Heart right ventricle (tissue), 16 donors: ENCODE measurements at places on chromosomes 1 and 21.

GRCh38 chr21:42234464-42235241 is 15.7 kb downstream of the ABCG1 start:
- peak; percentile 66 for DNase-seq

- DNase-seq: no peak
Measured at GRCh38 chr21:17492415-17493168, 20.3 kb upstream of the CXADR start.

DNA sequence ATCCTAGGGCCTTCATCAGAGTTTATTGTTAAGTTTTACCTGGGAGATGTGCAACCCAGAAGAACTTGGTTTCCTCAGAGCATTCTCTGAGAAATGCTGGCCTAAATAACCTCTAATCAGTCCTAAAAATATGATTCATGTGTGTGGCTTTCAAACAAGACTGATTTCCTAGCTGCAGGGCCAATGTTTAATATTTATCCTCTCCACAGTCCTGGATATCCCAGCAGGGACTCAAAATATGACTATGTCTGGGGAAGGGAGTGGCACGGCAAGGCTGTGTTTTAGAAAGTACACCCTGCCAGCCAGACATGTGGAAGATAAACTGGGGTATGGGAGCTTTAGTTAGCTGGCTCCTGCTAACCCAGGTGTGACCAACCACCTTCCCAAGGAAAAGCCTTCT is 26.3 kb downstream of the PLPP3 start:
- DNase-seq: no peak

DNA sequence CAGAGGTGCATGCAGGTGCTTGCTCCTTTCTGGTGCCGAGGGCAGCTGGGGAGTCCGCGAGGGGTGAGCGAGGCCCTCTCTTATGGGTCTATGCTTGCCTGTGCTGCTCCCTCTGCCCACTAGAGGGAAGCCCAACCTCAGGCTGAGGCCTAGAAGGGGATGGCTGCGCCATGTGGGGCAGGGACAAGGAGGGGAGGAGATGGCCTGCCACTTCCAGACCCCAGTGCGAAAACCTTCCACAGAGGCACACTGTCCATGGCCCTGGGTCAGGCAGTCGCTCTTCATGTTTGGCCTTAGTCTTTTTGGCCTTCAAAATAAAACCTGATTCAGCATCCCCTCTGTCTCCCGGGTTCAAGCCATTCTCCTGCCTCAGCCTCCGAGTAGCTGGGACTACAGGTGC is 14.0 kb downstream of the RHBG start:
- peak; percentile 51 for DNase-seq

DNA sequence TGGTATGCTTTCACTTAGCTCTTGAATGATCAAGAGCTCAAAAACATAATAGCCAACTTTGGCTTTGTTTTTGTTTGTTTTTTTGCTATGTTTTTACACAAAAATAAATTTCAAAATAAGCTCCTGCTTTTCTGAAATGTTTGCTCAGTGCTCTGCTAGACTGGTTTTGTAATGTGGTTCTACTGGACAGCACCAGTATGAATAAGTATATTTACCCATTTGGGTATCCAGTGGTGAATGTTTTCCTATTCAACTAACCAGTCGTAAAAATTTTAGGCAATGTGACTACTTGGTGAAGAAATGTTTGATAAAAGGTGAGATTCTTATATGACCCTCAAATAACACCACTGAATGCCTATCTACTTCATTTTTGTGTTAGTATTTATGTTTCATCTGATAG is 308.6 kb downstream of the PTPRC start:
- no peak for DNase-seq

- no peak for DNase-seq
Measured at GRCh38 chr1:85847356-85847755, 139.1 kb upstream of the ZNHIT6 start.

- DNase-seq: no peak
Measured at GRCh38 chr1:93681989-93682412, 364 bp upstream of the BCAR3 start.

- no peak for DNase-seq
Measured at GRCh38 chr1:193438771-193439170, 252.4 kb upstream of the B3GALT2 start.

DNA sequence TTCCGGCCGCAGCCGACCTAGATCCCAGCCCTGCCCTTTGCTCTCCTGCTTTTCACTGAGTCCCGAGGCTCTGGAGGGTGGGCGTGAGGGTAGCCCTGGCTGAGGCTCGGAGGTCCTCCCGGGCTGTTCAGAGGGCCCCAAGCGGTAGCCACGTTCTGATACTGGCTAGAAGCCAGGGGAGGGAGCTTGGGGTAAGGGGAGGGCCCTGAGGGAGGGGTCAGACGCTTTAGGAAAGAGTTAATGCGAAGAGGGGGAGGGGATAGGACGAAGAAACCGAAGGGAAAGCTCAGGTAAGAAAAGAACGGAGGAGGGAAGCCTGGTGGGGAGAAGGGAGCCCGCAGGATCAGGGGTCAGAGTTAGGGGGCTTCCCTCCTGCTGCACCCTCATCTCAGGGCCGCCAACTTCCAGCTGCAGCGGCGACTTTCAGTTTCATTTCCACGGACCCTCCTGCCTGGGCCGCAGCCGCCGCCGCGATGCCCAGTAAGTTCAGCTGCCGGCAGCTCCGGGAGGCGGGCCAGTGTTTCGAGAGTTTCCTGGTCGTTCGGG is at the start of gene MOV10:
Gene MOV10, plus strand, starts transcription at position 220 of the 546 bp plus-strand sequence. Its CDS starts 254 bp downstream, at position 474.
- DNase-seq: peak; percentile 76

DNA sequence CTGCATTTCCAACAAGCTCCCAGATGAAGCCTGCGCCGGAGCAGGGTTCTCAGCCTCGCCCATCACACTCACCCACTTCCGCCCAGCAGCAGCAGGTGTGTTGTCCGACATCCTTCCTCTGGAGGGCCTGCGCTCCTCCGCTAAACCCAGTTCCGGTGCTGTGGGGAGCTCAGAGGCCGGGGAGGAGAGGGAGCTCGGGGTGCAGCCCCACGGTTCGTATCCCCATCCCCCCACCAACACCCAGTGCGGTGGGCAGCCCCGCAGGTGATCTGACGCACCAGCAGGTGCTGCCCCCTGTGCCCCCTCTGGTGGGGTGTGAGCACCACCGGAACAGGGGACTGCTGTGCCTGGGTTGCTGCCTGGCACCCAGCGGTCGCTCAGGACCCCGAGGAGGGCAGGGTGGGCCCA is 3.4 kb upstream of the PEX10 start:
- no peak for DNase-seq

GRCh38 chr21:15730484-15731242 is 881 bp downstream of the USP25 start:
- no peak for DNase-seq

DNA sequence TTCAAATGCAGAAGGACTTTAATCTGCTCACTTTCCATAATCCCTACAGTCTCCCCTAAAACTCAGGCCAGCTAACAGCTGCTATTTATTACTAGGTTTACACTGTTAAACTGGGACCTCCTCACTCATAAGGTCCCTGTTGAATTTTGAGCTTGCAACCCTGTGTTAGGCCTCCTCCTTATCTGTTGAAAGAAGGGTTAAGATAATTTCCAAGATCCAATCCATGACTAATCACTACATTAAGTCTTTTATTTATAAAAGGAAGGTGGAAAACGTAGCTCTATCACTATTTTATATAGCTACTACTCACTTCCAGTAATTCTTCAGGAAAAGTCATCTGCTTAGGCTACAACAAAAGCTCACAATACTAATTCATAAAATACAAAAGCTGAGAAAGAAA is 79.5 kb downstream of the EVI5 start:
- DNase-seq: no peak

DNA sequence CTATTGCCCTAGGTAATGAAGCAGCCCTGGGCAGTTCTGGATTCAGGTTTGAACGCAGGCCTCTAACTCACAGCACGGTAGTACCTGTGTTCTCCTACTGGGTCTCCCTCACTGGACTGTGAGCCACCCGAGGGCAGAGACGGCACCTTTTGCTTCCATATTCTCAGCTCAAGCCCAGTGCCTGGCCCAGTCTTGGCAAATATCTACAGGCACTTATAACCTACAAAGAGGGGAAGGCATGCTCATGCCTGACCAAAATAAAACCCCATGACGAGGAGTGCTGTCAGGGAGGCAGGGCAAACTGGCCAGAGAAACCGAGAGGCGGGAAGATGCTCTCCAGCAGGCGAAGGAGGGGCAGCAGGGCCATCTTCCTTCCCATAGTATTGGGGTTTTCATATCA is 91.1 kb downstream of the DDX20 start:
- peak; percentile 13 for DNase-seq

DNA sequence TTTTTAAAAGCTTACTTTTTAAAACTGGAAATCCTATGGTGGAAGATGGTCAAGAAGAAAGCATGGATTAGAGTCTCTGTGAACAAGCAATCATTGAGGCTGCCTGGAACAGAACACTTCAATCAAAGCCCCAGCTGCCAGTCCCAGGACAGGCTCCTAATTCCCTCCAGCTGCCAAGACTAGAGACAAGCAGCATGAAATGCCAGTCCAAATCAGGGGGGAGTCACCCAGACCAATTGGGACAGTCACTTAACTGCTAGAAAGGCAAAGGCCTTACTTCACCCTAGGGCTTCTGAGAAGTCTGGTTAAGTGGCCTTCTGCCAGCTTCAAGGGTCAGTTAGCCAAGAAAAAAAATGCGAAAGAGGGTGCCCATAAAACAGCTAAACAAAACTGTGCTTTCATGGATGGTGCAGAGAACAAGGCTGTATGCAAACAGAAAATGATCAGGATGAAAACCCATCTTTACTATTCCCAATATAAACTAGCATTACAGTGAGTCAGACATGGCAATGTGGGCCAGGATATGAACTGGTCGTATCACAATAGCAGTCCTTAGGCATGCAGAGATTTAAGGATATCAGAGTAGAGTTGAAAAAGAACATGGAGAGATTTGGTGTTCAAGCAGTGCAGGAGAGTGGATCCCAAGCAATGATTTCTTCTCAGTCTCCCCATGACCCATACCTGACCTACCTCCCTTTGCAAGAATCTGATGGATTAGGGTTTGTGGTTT is 31.0 kb upstream of the MAN1A2 start:
- DNase-seq: no peak

- no peak for DNase-seq
Measured at GRCh38 chr1:69363236-69363635, 204.5 kb upstream of the LRRC7 start.

- DNase-seq: no peak
Measured at GRCh38 chr1:70409136-70409535, 1.9 kb upstream of the CTH start.

DNA sequence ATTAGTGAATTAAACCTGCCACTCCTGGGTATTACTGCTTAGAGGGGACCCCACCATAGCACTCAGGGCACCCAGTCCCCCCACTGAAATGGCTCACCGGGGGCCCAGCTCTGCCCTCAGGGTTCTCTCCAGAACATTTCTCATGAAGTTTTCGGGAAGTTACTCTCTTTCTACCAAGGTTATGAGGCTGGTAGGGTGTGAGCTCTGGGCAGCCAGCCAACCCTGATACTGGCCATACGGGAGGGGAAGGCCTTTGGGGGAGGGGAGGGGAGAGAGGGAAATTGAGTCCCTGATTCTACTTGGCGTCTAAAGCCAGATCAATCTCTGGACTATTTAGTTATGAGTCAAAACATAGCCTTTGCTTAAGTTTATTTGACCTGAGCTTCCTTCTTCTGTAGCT is 12.9 kb upstream of the PDE9A start:
- no peak for DNase-seq

DNA sequence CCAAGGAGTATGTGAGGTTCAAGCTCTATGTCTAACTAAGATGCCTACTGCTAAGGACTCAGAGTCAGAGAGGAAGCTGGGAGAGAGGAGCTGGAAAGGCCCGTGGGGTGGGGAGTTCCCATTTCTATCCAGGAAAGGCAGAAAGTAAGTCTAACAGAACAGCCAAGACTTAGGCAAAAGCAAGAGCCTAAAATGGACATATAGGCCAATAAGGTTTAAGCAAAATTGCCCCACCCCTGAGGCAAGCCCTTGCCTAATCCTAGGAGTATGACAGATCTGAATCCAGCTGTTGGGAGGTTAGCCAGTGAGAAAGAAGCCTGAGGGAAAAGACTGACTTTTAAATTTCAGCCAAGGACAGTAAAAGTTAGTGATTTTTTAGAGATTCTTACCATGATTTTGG is 1.6 kb upstream of the KLHDC9 start:
- no peak for DNase-seq

- DNase-seq: no peak
Measured at GRCh38 chr1:19837866-19838265, 22.8 kb upstream of the RNF186 start.

GRCh38 chr1:206066479-206067171 is 13.7 kb downstream of the RHEX start:
- DNase-seq: no peak

GRCh38 chr1:116806245-116806644 is 52.0 kb downstream of the CD2 start:
- no peak for DNase-seq

GRCh38 chr1:64984737-64985136 is 18.4 kb upstream of the JAK1 start:
- DNase-seq: no peak

DNA sequence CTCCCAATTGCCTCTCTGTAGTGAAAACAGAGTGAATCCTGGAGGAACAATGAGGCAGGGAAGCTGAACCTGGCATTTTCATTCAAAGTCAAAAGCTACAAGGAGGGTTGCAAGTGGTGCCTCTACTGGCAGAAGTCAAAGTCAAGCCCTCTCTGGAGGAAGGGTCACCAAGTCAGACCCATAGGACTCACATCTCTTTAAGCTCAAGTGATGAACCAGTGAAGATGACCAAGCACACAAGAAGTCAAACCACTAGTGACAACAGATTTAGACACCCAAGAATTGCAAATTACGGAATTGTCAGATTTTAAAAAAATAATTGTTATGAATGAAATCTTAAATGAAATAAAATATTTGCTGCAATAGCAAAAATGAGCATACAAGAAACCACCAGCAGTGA is 81.1 kb upstream of the ATP1B1 start:
- DNase-seq: no peak

DNA sequence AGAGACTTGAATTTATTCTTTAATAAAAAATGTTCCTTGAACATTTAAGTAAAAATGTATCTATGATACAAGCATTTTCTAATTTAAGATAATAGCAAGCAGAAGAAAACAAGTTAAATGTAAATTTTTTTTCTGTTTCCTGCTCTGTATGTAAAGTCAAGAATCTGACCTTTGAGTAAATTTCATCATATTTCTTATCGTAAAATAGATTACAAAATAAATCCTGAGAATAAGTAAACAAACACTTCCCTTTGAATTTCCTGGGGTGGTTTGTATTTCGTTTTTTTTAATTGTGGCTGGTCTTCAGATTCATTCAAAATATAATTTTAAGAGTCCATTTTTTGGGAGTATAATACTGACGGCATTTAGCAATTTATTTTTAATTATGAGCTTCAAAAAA is 77.6 kb downstream of the POU2F1 start:
- DNase-seq: no peak

GRCh38 chr21:30882866-30883597 is 1.7 kb upstream of the KRTAP11-1 start:
- DNase-seq: no peak
